Stimulated activated CD8-positive, alpha-beta memory T cell treated with anti-CD3 and anti-CD28 coated beads, Interleukin-4, amount 100 ng/mL, for 4 hours (primary cell): ENCODE measurements at places on chromosomes 2 and 18.

- no peak for DNase-seq
These were observed 163.1 kb downstream of the LAMA1 start for GRCh38 chr18:6954501-6954900.

- DNase-seq: no peak
These were observed 141.1 kb downstream of the DOCK10 start for GRCh38 chr2:224901121-224901676.

DNA sequence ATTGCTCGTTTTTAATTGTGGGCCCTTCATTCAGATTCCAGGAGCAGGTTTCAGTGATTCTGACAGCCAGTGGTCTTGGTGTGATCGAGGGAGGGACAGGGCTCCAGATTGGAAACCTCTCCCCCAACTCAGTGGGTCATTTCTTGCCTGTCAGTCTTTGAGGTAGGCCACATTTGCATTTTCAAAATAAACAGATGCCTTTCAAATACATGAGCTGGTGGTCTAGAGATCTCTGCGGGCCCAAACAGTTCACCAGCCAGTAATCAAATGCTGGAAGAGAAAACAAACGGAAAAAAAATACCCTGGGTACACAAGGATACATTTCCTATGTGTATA lies 210.4 kb upstream of the SP5 start:
- no peak for DNase-seq

GRCh38 chr2:3608373-3609278 lies 13.7 kb downstream of the COLEC11 start:
- no peak for DNase-seq

- no peak for DNase-seq
These were observed 3.3 kb downstream of the GAD1 start for GRCh38 chr2:170819680-170820664.

DNA sequence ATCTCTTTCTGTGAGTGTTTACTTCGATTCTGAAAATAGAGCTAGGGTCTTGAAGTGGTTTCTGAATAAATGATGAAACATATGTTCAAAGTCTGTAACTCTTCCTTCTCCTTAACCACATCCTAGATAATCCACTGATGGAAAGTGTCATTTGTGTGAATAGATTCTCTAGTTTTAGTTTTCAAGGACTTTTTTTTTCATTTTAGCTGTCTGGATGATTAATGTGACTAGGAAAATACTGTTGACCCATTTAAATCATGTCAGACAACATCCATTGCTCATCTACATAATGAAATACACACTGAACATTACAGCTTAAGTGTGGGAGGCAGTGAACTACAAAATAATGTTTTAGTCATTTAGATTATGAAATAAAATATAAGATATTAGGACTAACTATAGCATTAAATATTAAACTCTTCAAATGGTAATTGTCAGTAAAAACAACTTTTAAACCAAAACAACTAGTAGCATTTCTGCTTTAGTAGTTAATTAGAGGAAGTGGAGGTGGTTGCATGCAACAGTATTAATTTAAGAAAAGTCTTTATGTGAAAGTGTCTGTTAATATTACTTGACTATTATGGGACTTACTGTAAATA lies 39.1 kb upstream of the DLX1 start:
- DNase-seq: no peak

GRCh38 chr2:108377815-108378630 lies at the start of gene SULT1C4:
Gene SULT1C4, plus strand, starts transcription at chr2:108377954. Its CDS starts 384 bp downstream, at chr2:108378338.
- no peak for DNase-seq

DNA sequence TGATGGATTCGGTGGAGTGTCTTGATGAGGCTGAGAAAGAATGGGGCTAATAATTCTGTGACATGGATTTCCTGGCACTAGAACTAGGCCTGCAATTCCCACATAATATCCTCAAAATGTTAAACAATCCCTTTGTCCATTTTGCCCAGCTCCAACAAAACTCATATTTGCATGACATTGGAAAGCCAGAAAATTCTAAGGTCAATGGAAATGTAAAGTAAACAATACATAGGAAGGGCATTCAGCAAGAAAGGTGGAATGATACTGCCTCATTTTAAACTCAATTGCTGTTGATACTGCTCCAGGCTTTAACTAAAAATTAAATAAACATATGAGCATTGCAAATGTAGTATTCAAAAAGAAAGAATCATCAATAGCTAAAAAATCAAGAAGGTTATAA lies 434.8 kb upstream of the SLC8A1 start:
- DNase-seq: no peak

DNA sequence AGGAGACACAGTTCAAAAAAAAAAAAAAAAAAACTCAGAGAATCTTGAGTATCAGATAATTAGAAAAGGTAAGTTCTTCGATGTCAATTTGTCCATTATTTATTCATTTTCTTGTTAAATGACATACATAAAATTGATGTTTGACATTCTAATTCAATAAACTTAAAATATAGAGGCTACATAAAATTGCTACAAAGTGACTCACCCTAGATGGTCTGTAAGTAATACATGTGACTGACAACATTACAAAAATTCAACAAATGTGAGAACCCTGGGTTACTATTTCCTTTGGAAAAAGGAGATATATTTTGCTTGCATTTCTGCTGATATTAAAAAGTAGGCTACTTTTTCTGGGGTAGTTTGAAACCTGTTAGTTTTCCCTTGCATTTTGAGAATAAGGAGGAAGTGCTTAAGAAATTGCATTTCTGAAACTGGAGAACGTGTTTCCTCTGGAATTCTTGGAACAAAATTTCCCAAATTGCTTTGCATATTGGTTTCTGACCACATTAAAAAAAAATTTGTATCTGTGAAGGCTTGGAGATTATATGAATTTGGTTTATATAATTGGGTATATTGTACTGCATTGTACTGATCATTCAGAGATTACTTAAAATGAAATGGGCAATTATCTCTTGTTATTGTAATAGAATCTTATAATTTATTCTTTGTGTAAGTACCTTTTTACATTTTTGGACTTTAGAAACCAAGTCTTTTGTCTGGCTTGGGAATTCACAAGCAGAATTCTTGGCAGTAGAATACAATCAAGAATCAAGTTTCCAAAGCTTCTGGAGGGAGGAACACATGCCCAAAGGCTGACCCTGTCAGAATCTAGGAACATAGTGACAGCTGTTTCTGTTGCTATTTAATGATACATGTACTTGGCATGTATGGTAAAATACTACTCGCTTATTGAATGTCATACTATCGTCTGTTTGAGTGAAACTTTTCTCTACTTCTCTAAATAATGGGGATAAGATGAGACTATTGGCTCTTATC lies 106.1 kb downstream of the DSEL start:
- no peak for DNase-seq

DNA sequence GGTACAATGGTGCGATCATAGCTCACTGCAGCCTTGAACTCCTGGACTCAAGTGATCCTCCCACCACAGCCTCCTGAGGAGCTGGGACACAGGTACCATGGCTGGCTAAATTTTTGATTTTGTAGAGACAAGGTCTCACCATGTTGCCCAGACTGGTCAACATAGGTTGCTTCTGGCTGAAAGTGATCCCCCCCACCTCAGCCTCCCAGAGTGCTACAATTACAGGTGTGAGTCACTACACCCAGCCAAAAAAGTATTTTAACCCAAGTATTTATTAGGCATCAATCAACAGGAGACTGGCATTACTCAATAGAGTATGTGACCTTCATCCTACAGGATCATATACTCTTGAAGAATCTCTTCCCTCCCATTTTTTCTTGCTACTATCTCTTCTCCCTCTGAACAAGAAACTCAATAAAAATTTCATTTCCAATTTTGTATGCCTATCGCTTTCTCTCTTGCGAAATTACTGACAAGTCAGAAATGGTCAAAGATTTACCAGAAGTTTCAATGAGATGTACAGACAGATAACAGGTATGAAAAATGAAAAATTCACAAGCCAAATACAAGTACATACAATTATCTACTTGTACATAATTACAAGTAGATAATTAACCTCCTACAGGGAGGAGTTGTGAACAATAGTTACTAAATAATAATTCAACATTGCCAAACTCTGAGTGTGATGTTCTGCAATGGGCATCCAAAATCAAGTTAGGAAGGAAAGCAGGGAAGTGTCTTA lies 34.9 kb upstream of the CCNT2 start:
- DNase-seq: no peak

- no peak for DNase-seq
These were observed 58.2 kb downstream of the GREB1L start for GRCh38 chr18:21300035-21300907.

- DNase-seq: no peak
These were observed 164.8 kb downstream of the METTL4 start for GRCh38 chr18:2406544-2406943.

DNA sequence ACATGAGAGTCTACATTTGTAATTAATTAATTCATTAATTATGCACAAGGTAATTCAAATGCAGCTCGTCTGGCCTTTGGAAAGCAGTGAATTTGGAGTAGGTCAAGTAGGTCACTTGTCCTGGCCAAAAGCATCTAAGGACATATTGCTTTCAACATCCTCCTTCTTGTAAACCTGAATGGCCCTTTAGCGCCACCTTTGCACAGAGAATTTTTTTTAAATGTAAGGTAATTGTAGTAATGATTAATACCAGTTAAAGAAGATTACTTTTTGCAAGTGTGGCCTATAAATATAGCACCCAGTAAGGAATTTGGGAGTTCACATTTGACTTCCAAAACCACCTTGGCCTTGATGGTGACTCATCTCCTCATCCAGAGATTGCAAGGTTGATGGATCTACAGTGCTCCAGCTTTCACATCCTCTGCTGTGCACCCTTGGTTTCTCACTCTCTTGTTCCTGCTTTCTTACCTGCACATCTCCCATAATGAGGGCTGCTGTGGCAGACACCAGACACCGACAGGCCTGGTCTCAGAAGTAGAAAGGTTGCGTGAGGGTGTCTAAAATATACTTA lies 481.7 kb downstream of the TGIF1 start:
- DNase-seq: no peak

GRCh38 chr2:219025637-219026585 lies 15.4 kb downstream of the CFAP65 start:
- DNase-seq: no peak

- DNase-seq: no peak
These were observed 710.6 kb upstream of the ZEB2 start for GRCh38 chr2:145230546-145230945.

DNA sequence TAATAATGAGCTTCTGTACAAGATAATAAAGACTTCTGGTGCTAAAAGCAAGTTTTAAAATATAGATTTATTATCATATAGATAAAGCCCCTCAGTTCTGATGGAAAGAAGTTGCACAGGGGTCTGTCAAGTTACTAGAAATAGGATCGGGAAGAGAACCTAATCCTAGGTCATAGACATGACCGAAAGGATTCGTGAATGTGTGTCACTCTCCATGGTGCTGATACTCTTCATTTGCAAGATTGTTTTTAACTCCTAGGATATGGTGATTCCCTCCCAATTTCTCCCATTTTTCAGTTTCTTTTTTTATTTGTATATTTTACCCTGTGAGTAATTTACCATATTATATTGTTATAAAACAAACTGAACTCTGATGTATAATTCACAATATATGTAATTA lies 58.9 kb upstream of the CTNNA2 start:
- no peak for DNase-seq

GRCh38 chr2:62467100-62467474 lies 38.9 kb downstream of the TMEM17 start:
- no peak for DNase-seq

- DNase-seq: no peak
These were observed 2.5 kb upstream of the CNDP2 start for GRCh38 chr18:74493689-74494088.

DNA sequence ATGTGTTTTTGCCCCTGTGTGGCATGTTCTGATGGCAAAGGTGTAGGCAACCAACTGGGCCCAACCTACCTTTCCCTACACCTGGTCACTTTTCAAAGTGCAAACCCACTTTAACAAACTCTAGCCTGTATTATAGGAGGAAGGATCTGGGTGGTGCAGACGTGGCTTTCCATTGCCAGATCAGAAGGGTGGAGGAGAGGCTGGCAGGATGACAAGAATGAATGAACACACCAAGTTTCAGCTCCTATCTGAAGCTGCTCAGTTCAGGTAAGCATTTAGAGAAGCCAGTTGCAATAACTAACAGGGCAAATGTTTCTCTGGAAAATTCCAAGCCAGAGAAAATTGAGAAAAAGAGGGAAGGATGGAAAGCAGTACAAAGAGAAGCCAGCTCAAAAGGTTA lies 707 bp upstream of the SERPINB7 start:
- DNase-seq: no peak

DNA sequence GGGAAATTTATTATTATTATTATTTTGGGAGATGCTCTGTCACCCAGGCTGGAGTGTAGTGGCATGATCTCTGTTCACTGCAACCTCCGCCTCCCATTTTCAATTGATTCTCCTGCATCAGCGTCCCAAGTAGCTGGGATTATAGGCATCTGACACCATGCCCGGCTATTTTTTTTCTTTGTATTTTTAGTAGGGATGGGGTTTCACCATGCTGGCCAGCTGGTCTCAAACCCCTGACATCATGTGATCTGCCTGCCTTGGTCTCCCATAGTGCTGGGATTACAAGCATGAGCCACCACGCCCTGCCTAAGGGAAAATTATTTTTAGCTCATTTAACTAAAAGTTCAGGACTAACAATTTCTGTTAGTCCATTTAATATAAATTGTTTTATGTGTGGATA lies 109.2 kb upstream of the SESTD1 start:
- no peak for DNase-seq

DNA sequence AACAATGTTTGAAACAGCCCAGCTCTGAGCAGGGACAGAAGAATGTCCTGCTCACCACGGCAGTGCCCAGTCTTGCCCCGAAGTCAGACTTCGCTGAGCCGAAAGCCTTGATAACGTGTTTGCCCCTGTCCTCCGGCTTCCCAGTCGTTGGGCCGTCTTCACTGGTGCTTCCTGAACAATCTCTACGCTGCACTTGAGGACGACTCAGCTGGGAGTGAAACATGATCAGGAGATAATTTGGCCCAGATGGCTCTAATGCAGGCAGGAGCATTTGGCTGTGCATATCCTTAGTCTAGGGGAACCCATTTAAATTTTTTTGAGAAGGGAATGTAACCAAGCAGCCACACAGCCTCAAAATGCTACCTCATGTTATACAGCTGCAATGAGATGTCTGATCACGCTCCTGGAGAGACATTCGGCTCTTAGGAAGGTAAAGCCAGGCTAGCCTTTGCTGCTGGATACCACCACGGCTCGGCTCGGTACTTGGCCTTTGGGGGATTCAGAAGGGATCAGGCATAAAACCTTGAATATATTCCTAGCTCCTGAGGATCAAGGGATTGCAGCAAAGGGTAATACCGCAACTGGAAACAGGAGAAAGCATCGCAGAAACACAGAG lies 43.6 kb downstream of the FECH start:
- no peak for DNase-seq

- DNase-seq: no peak
These were observed 174.1 kb downstream of the NYAP2 start for GRCh38 chr2:225573603-225574002.

DNA sequence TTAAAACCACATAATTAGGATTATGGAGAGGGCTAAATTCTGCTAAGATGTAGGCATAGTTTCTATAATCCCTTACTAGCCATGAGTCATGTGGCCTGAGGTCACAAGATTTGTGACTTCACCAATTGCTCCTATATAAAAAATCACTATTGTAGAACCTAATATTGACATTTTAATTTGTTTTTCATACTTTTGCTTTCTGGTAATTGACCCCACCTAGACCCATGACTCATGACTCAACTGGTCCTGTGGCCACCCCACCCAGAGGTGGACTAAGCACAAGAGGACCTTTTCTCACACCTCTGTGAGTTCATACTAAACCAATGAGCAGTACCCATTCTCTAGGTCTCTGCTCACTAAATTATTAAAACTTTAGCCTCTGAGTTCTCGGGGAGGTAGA lies 1567.5 kb upstream of the LRRTM1 start:
- no peak for DNase-seq
